ENCODE measurements at places on chromosomes 3 and 15.

DNA sequence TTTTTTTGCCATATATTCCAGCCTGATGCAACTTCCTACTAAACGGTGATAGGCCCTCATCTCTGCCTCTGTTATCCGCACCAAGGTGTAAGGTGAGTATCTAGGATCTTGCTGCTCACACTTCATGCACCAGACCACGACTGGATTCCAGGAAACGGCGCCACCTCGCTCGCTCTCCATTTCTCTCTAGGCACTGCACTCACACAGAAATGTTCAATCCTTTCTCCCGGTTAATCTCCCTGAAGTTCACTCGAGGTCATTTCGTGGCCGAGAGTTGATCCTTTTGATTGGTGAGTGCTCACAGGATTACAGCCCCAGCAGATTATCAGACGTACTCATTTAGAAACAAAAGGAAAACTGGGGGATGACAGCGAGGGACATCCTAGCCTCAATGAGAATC is 28.1 kb downstream of the MCF2L2 start:
- no peak for DNase-seq

DNA sequence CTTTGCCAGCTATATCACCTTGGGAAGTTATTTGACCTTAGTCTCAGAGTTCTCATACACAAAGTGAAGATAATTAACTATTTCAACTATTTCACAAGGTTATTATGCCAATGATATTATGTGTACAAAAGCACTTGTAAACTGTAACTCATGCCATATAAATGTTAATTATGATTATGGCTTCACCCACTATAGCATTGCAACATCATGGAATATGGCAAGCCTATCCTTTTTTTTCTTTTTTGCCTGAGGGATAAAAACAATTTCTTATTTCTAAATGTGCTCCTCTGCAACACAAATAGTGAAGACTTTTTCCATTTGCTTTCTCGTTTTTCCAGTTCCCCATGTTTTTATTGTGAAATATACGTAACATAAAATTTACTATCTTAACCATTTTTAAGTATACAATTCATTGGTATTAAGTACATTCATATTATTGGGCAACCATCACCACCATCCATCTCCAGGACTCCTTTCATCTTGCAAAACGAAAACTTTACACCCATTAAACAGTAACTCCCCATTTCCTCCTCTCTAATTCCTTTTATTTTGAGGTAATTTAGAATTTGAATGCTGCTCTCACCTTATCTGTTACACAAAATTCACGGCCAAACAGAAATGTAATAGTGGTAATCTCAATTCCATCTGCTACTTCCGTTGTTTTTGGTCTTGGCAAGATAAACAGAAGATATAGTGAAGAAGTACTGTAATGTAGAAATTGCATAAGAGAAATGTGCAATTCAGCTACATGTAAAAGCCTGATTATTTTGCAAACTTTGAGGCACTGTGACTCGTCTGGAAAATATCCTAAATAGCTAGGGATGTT is 46.3 kb downstream of the NANOGP8 start:
- DNase-seq: no peak

DNA sequence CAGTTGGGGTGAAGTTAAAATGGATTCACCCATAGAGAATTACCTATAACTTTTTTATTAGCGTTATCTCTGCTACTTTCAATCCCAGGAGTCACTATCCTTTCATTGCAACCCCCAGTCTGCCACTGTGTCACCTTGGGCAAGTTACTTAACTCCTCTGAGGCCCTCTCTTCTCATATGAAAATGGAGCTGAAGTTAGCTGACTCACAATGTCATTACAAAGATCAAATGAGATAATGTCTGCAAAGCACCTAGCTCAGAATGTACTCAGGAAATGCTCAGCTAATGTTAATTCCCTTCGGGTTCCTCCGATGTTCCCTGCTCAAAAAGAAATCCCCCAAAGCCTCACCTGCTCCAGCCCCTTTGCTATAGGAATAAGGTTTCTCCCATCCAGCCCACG is 50.0 kb downstream of the TRIM42 start:
- no peak for DNase-seq

DNA sequence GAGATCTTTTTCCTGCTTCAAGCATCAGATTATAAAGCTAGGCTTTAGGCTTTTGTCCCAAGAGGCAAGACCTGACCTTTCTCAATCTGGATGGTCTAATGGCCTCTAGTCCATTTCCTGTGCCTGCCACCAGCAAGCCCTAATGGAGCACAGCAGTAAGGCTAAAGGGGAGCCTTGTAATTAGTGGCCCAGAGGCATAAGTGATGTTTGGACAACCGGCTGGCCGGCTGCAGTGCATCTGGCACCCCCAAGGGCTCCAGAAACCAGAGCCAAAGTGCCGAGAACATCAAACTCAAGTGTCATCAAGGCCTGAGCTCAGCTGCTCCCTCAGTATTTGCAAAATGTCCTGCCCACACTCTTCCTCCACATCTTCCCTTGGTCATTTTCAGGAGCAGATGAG is 31.9 kb upstream of the RTP4 start:
- no peak for DNase-seq

DNA sequence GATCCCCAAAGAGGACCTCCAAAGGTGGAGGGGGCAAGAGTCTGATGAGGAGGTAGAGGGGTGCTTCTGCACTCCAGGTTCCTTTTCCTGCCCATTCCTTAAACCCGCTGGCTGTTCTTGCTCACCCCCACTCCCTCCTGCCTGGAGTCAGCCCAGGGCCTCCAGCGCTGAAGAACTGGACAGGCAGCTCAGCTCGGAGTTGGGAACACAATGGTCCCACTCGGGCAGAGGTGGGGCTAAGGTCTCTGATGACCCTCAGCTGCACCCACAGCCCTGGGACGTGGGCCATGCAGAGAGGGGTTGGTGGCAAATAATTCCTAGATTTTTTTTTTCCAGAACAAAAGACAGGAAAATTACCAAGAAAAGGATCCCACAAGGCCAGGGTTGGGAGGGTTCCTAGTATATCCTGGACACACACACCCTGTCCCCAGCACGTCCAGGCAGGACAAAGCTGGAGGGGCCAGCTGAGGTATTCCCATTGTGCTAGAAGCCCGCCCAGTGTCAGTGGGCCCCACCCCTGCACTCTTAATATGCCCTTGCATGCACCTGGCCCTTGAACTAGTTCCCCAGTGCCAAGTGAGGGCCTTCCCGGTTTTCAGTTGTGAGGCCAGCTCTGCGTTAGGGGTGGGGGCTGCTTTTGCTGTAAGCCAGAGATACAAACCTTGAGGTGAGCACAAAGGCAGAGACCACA is 22.1 kb upstream of the IP6K2 start:
- no peak for DNase-seq
